ENCODE measurements at places on chromosomes 1 and 21.

DNA sequence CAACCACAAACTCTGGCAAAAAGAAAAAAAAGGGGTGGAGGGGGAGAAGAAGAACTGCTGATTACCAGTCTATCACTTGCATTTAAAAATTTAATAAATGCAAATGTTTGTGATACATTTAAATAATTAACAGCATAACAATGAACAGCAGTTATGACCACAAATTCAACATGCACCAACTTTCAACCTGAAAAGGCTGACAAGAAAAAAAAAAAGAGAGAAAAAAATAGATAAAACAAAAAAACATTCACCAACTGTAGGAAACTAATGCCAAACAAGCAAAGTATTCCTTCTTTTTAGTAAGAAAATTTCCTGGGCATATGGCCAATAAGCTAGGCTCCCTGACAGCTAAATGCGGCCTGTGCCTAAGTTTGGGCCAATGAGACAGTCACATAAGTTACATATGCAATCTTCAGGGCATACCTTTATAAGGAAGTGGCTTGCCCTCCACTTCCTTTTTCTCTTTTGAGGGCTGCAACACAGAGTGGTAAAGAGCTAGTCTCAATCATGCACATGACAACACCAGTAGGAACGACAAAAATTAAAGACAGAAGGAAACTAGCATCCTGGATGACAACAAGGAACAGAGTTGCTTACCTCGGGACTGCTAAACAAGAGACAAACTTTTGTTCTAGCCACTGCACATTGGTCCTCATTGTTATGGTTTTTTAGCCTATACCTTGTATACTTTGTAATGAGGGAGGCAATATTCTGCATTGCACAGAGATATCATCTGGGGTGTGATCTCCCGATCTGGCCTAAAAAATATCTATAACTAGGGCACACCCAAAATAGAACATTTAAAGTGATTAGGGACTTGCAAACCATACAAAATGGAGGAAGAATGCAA is 24.2 kb upstream of the PHTF1 start:
- DNase-seq, result peak; percentile 66

GRCh38 chr1:36352125-36352909 is 28.9 kb upstream of the EVA1B start:
- DNase-seq, result no peak

GRCh38 chr21:25234857-25235801 is 372.2 kb downstream of the MRPL39 start:
- DNase-seq, result no peak

GRCh38 chr1:153553096-153553495 is 4.0 kb upstream of the S100A3 start:
- no peak for DNase-seq
